ENCODE measurements at places on chromosomes 3 and 15.

- no peak for DNase-seq
These were observed 68.7 kb downstream of the GSK3B start for GRCh38 chr3:120025520-120025919.

GRCh38 chr3:127110982-127111693 is 81.8 kb upstream of the PRR23E start:
- no peak for DNase-seq

- DNase-seq = no peak
These were observed 12.1 kb upstream of the PAK6 start for GRCh38 chr15:40226736-40227135.

- no peak for DNase-seq
These were observed 386.5 kb downstream of the LRTM1 start for GRCh38 chr3:54541369-54541768.

DNA sequence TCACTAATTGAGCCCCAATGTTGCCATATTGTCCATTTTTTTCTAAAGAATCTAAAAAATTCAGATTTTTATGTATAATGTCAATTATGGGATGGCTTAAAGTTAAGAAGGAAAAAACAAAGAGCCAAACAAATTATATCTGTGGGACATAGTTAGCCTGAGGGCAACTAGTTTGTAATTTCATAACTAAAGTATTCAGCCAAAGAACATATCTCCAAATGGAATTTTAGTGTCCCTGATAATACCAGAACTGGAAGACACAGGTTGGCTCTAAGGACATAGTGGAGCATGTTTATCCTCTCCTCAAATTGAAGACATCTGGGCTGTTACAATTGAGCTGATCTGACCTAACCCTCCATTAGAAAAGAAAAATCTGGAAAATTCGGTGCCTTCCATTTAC is 144.2 kb downstream of the IL1RAP start:
- no peak for DNase-seq

DNA sequence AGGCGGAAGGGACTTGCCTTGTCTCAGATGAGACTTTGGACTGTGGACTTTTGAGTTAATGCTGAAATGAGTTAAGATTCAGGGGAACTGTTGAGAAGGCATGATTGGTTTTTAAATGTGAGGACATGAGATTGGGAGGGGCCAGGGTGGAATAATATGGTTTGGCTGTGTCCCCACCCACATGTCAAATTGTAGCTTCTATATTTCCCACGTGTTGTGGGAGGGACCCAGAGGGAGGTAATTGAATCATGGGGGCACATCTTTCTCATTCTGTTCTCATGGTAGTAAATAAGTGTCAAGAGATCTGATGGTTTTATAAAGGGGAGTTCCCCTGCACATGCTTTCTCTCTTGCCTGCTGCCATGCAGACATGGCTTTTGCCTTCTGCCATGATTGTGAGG is 89.2 kb downstream of the CGGBP1 start:
- no peak for DNase-seq

DNA sequence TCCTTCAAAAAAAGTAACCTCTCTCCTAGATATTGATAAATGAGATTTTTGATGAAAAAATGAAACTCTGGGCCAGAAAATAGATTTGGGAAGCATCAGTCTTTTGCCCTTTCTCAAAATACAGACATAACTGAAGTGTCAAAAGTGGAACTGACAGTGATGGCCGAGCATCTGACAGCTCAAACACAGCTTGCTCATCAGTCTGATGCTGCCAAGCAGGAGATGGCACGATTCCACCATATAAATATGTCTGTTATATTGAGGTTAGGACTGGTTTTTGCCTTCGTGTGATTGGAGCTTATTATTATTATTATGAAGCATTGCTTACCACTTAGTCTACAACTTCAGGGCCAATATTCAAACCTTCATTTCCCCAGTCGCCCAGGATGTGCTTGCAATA is 152.6 kb upstream of the EPHA3 start:
- no peak for DNase-seq

DNA sequence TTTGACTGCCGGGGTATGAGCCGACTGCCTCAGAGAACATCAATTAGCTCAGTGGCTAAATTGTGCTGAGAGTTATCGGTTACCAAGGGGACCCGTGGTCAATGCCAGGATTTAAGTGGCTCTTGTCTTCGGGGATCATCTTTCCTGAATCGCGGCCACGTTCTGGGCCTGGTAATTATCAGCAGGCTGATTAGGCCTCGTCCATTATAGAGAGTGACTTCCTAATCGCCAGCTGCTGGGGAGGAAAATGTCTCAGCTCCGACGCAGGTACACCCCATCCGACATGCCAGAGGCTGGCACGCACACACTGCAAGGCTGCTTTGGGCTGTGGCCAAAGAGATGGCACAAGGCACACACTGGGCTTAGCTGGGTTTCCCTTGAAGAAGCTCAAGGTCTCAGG is 10.6 kb downstream of the TRH start:
- DNase-seq = no peak

GRCh38 chr15:41942886-41943285 is 29.5 kb downstream of the EHD4 start:
- no peak for DNase-seq

- DNase-seq = no peak
These were observed 54.3 kb upstream of the NEK10 start for GRCh38 chr3:27423463-27423862.

DNA sequence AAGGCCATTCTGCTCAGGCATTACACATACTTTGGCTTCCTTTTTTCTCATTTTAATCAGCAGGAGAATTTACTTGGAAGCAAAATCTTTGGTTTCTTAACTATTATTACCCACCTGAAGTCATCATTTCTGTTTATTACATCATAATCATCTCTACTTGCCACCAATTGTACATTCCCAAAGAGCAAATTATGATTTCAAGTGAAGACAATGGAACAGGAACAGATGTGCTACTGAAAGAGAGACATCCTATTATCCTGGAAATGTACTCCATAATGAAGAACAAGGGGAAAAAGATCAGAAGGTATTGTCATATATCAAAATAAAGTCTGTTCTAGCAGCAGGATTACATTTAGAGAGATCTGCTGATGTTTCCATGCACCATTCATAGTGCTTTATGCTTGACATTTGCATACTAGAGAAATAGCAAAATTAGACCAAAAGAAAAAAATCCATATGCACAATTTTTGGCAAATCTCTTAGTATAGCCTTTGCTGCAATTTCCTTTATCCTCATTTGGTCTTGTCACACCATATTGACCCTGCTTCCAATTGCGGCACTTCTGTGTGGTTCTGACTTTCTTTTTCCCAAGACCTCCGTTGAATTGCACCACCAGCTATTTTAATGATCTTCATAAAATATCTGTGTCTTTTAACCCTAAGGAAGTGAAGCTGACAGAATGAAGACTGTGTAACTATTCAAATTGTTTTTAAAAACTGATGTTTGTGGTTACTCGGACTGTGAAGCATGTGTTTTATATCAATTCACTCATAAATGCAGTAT is 683.8 kb downstream of the ZNF385D start:
- DNase-seq = no peak

- DNase-seq = no peak
These were observed 280.3 kb upstream of the PROK2 start for GRCh38 chr3:72065236-72065635.

GRCh38 chr15:39110336-39110735 is 470.5 kb upstream of the THBS1 start:
- DNase-seq = no peak

DNA sequence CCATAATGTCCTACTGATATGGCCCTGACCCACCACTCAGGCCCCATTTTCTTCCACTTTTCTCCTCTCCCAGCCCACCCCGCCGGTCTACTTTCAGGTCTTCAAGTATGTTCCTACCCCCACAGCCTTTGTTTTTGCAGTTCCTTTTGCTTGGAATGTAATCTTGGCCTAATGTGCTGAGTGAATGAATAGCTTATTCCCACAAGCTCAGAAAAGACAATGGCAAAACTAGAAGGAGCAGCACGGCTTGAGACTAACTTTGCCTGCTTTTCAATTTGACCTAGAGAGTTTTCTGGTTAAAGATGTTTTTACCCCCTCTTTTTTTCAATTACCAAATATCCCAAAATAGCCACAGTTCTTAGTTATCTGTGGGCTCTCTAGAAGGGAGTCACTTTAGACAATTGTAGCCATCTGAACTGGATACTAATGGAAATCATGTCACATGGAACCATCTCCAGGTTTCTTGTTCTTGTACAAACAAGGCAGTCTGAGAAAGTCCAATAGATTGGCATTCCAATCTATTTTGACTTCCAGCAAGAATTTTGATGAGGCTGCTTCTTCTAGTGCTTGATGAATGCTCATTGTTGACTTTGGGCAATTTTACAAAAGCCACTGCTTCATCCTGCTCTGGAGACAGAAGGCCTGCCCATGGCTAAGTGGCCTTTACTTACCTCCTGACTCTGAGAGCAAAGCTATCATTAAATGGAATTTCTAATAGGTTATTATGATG is 16.3 kb upstream of the LMCD1 start:
- DNase-seq = no peak

DNA sequence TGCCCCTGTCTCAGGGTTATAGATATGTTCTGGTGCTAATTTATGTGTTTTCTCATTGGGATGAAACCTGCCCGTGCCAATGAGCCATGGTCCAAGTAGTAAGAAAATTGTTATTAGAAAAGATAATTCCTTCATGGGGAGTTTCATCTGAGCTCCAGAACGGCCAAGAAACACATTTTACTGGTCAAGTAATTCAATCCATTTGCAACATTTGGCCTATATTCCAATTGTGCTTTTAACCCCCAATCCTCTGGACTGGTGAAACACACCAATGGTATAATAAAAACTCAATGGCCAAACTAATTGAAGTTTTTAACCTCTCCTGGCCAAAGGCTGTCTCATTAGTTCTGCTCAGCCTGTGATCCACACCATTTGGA is 53.7 kb upstream of the XCR1 start:
- no peak for DNase-seq

GRCh38 chr15:20665653-20666052 is 124.1 kb upstream of the GOLGA6L6 start:
- no peak for DNase-seq

GRCh38 chr3:129045675-129046036 is 14.9 kb upstream of the GP9 start:
- DNase-seq = no peak

GRCh38 chr3:134642445-134643149 is 8.2 kb downstream of the KY start:
- DNase-seq = no peak

DNA sequence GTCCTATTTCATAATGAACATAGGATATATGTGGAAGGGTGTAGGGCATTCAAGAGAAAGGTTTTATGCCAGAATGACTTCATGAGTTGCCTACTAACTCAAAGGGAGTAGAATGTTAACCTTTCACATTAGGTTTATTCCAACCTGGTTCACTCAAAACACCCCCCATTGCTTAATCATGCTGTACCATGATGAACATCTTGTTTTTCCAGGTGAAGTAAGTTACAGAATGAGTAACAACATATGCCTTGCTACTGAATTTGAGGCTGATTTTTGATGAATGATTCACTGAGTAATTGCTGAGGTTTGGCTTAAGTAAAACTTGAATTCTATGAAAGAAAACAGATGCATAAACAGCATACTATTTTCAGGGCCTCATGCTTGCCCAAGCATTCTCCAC is 5.9 kb upstream of the CLDN16 start:
- no peak for DNase-seq

DNA sequence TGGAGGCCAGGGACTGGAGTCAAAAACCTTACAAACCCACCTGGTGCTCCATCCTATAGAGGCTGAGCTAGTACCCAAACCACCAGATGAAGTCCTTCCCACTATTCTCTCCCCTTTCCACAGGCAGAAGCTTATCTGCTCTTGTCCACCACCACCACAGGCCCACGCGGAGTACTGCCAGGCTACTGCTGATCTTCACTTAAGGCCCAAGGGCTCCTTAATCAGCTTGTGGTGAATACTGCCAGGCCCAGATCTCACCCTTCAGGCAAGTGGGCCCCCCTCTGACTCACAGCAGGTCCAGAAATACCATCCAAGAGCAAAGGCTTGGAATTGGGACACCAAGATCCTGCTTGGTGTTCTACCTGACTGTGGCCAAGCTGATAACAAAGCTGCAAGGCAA is 598.1 kb upstream of the CBLB start:
- no peak for DNase-seq

- no peak for DNase-seq
These were observed 3.8 kb upstream of the FOXB1 start for GRCh38 chr15:60000113-60000823.

GRCh38 chr3:153704115-153704514 is 417.1 kb upstream of the ARHGEF26 start:
- DNase-seq = no peak

DNA sequence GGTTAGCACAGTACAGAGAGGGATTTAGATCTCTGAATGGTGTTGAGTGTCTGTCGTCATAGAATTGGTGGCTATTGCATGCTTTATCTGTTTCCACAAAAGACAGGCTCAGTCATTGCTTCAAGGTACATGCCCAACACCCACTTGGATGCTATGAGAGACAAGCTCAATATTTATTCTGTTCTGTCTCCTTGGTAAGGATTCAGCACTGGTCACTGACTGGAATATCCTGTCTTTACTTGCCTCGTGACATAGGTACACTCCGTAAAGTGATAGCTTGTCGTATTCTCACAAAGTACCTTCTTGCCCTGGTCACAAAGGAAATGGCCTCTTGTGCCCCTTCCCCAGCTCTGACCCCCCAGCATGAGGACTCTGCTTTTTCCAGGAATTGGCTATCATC is 72.8 kb upstream of the CTNNB1 start:
- no peak for DNase-seq

- no peak for DNase-seq
These were observed 77.3 kb downstream of the ABI3BP start for GRCh38 chr3:100915706-100916495.

DNA sequence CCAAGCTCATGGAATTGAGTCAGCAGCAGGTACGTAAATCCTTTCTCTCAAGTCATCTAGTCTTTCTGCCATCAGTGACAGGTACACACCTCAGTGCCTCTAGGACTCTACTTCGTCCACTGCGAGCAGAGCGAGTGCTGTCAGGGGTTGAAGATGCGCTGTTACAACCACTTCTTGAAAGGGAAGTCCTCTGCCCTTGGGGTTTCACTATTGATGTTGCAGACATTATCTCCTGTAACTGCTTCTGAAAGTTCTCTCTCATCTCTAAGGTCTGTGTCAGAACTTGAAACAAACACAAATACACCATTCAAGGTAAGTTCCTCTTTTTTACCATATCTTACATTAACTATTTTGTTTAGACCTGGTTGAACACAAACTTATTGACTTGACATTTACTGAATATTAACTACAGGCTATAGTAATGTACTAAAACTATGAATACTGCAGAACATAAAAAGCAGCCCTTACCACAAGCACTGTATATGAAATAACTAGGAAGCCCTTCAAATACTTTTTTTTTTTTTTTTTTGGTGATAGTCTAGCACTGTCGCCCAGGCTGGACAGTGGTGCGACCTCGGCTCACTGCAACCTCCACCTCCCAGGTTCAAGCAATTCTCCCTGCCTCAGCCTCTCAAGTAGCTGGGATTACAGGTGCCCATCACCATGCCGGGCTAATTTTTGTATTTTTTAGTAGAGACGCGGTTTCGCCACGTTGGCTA is 41.5 kb downstream of the TOPBP1 start:
- no peak for DNase-seq

Measured in activated naive CD4-positive, alpha-beta T cell (primary cell).